Stomach (tissue), 19 donors: ENCODE measurements at places on chromosomes 6 and 20. TPM values are rescaled to one million over a fixed set of nuclear protein-coding genes. Genes with fewer than 3 reads are reported as not detected.

DNA sequence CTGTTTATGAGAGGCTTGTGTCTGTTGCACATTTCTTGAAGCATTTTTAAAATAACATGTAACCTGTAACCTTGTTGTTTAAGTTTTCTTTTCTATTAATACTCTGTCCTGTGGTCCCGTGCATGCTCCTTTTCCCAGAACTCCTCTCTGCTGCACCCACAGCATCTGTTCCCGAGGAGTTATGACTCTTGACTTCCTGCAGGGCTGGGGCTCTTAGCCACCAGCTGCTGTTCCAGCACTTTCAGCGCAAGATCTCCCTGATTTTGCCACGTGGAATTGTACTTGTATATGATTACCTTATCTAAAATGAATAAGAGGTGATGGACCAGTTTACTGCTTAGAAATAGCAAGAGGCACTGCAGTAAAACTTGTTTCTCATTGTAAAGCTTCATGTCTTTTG is 150.6 kb downstream of the QKI start:
- no peaks in the 10 kb centered on the region for H3K4me1 ChIP-seq
- H3K27ac ChIP-seq, result no peak overlapping the region
- no peaks in the 10 kb centered on the region for H3K27me3 ChIP-seq
- no peak overlapping the region for H3K4me3 ChIP-seq

GRCh38 chr6:82786248-82786647 is 279.4 kb downstream of the UBE3D start:
- H3K4me1 ChIP-seq, result no peaks in the 10 kb centered on the region
- H3K4me3 ChIP-seq, result no peak overlapping the region
- no peak for DNase-seq
- no peaks in the 10 kb centered on the region for H3K36me3 ChIP-seq

DNA sequence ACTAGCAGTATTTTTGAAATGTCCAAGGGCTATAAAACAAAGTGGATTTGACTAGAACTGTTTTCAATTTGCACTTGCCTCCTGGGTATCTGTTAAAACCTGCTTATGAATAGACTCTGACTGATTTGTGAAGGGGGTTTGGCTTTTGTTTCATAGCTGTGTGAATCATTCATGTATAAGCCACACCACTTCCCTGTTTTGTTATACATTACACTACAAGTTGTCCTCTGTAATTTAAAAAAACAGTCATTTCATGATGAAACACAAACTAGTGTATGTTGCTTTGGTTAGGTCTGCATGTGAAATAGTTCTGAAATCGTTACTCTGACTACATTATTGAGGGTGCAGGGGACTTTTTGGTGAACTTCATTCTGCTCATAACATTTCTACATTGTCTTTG is 121.7 kb downstream of the NKAIN2 start:
- no peak overlapping the region for H3K4me3 ChIP-seq
- H3K27me3 ChIP-seq, result no peaks in the 10 kb centered on the region
- H3K4me1 ChIP-seq, result no peaks in the 10 kb centered on the region

The SYCP2 gene
- 12.1 TPM for total RNA-seq

The TTK gene
- total RNA-seq, result 9.2 TPM

- H3K27ac ChIP-seq, result no peak overlapping the region
- peaks cover 15% of the 10 kb centered on the region for H3K4me1 ChIP-seq
- no peaks in the 10 kb centered on the region for H3K36me3 ChIP-seq
- no peak overlapping the region for H3K4me3 ChIP-seq
Measured at GRCh38 chr20:63100174-63100925, 93.6 kb upstream of the BHLHE23 start.

The ERVFRD-1 gene
- total RNA-seq, result not detected

The MICB gene
- not detected for total RNA-seq

GRCh38 chr6:107436881-107437280 is 22.5 kb downstream of the PDSS2 start:
- H3K27ac ChIP-seq, result no peak overlapping the region
- H3K4me3 ChIP-seq, result no peak overlapping the region
- DNase-seq, result no peak
- H3K4me1 ChIP-seq, result peaks cover 11% of the 10 kb centered on the region
